COLO829 (cell line): ENCODE measurements at places on chromosomes 2 and 18.

DNA sequence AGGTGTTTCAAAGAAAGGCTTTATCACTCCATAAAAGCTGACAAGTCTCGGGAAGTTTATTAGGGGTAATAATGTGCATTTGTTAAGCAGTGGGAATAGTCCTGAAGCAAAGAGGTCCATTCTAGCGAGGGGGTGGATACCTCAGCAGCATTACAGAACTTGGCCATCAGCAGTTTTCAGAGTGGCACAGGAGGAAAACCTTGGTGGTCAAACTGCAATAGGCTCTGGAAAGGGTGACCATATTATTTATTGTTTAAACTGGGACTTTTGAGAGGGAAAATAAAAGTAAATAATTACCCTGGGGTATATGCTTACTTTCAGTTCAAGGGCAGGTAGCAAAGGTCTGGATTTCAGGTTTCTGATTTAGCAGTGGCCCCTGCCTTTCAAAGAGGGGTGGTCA is 115.5 kb upstream of the KLHL14 start:
- no peak for DNase-seq

DNA sequence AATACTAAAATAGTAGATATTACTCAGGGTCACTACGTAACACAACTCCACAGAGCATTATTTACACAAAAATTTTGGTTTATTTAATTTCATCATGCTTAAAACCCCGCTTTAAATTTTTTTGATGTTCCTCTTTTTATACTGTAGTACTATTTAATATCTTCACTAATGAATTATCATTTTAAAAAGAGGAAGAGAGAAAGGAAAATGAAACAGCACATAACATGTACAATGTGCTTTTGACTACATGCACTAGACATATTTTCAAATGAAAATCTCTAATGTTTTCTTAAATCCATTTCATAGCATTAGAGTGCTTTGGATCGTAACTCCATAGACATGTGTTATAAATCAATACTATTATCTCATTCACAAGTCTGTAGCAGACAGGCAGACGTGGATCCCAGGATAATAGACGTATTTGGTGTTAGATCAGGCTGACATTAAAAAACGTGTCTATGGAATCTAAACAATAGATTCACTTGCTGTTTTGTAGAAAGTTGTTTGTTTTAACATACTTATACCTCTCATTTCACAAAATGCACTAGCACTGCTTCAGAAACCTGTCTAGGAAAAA is 897.0 kb downstream of the CPS1 start:
- no peak for DNase-seq

DNA sequence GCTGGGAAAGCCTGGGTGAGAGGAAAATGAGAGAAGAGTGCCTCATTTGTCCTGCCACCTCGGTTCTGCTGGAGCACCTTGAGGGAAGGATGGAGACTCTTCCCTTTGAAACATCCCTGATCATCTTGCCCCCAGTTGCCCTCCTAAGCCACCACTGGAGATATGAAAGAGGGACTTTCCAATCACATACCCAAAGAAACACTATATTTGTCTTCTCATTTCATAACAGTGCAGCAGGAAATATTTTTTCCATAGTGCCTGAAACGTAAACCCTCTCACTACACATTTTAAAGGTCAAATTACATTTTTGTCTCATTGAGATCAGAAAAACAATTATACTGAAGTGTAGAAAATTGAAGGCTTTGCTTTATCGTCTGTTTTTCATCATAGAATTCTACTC is 63.3 kb downstream of the KCTD18 start:
- DNase-seq, result no peak

DNA sequence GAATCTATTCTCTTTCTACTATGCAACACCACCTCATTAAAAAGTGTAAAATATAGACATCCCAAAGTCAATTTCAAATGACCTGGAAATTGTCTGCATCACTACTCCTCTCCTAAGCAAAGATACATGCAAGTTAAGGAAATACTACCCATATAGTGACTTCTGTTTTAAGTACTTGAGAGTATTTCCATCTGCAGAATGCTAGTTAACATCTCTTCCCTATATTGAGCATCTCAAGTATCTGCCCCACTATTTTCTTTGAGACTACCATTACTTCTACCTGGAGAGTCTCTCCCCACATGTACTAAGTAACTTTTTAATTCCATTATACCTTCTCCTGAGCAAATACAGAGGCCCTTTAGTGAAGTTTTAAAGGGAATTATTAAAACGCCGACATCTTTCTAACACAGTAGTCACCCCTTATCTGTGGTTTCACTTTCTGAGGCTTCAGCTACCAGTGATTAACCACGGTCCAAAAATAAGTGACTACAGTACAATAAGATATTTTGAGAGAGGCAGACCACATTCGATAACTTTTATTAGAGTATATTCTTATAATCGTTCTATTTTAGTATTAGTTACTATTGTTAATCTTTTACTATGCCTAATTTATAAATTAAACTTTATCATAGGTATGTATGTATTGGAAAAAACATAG is 21.8 kb downstream of the CWC22 start:
- no peak for DNase-seq

DNA sequence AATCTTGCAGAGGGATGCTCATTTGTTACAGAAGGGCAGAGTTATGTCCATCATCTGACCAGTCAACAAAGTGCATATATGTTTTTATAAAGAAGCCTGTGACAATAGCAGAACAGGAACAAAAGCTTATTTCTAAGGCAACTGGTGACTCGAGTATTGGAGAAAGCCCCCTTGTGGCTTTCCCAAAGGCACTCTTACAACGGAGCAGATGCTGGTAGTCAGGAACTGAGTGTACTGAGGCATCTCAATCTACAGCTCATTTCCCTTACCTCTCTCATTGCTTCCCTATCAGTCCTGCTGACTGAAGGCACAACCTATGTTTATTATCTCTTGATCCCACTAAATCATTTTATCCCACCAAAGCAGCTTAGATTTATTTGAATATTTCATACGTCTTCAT is 557.1 kb upstream of the CHAC2 start:
- no peak for DNase-seq

DNA sequence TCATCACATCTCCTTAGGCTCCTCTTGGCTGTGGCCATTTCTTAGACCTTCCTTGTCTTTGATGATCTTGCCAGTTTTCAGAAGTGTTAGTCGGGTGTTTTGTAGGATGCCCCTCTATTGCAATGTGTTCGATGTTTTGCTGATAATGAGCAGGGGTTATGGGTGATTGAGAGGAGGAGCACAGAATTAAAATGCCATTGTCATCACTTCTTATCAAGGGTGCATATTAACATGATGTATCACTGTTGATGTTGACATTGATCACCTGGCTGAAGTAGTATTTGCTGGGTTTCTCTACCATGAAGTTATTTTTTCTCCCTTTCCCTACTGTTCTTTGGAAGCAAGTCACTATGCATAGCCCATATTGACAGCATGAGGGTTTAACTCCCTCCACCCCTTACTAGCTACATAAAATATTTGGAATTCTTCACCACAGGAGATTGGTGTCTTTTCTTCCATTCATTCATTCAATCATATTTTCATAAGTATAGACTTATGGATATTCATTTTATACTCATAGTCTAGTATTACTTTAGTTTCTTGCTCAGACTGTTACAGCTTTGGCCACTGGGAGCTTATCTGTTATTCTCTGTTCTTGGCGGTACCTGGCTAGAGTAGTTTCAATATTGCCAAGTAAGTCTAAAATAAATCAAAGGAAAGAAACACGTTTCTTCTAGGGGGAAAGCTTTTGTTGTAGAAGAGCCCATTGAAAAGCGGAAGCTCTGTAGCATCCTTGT is 54.5 kb upstream of the TMEM87B start:
- DNase-seq, result no peak

DNA sequence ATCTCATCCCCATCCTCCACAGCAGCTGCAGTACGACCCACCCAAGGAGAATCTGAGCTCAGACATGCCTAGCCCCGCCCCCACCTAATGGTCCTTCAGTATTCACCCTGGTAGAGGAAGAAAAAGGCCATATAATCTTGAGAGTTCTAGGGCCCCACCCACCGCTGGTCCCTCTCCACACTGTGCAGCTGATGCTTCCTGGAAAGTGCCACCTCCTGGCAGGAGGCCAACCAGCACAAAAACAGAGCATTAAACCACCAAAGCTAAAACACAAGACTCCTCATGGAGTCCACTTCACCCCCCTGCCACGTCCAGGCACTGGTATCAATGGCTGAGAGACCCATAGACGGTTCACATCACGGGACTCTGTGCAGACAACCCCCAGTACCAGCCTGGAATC is 40.7 kb downstream of the MC4R start:
- no peak for DNase-seq

DNA sequence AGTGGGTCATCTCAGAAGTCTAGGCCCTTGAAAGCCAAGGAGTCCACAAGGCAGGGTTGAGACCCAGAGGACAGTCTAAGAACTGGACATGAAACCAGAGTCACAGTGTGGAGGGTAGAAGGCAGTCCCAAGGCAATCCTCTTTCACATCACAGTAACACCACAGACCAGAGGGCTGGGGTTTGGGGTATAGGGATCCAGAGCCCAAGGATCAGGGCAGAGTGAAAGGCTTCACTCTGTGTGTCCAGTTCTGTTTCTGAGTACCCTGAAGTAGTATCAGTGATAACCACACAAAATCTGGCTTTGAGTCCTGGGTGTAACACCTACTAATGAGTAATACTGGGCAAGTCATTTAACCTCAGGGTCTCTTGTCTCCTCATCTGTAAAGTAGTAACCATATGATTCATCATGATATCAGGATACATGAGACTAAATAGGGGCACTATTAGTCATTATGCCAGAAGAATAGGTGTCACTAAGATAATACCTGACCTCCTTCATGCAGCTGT is 91.0 kb downstream of the ICA1L start:
- DNase-seq, result no peak

GRCh38 chr2:217996361-217996760 is 6.4 kb downstream of the TNS1 start:
- no peak for DNase-seq

GRCh38 chr2:69196327-69197117 is 183.5 kb downstream of the ANTXR1 start:
- no peak for DNase-seq

DNA sequence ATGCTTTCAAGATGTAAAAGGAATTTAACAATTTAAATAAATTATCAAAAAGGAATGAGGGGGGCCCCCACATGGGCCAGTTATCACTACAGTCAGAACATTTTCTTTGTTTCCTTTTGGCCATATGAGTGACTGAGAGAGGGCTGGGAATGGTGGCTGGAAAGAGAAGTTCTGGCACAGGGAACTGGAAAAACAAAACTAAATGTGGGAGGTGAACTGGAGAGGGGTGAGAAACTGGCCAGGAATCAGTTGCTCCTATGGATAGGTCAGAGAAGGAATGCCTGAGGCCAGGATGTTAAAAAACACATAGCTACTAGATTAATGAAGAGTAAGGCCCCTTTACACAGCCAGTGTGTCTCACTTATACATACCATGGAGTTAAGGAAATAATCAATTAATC is 121.0 kb downstream of the RBMS1 start:
- DNase-seq, result no peak

- DNase-seq, result no peak
Observed at GRCh38 chr18:4026542-4026941, 428.6 kb downstream of the DLGAP1 start.

- DNase-seq, result no peak
Observed at GRCh38 chr2:99691926-99692325, 202.1 kb upstream of the REV1 start.

GRCh38 chr18:374721-375168 is 106.9 kb upstream of the THOC1 start:
- no peak for DNase-seq

DNA sequence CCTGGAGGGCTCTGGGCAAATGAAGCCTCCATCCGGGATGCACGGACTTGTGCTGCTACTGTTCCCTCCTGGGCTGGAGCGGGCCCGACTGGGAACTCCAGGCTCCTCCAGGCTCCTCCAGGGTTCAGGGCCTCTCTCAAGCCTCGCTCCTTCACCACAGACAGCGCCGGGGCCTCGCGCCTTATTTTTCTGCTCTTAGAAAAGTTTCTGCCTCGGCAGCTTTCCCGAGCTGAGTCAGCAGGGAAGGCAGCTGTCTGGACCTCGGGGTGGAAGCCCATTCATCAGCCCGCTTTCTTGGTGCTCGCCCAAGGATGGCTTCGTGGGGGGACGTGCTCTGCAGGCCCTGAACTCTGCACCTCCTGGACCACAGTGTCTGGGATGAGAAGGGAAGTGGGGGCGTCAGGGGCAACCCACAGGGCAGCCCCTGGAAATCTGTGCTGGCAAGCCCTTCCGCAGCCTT is 12.9 kb upstream of the TEX51 start:
- DNase-seq, result no peak

DNA sequence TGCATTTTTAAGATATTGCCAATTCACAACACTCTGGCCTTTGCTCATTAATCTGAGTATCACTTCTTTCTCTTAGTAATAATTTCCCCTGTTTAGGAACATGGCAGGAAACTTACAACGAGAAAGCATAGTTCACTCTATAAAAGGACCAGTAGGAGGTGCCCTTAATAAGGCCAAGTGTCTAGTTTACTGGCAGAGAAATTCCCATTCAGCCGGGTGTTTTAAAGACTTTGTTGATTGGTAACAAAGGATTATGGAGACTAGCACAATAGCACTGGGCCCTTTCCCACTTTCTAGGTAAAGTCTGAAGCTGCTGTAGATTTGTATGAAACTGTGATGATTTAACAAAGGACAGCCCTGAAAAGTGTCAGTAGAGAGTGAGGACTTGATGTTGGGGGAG is 3.1 kb downstream of the DCC start:
- no peak for DNase-seq

DNA sequence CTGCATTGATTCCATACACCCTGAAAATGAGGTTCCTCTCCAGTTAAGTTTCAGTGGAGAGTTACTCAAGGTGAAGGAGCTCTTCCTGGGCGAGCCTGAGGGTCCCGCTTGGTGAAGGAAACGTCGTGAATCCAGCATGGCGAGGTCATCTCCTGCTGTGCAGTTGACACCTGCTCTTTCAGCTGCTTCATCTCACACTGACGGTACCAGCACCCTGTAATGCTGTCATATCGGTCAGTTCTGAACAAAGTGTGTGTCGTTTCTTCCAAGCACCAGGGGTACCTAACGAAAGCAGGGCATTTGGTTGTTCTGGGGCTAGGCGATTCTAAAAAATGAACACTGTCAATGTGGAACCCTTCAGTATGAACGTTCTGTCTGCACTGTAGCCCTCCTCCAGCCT is 52.6 kb downstream of the ITGB1BP1 start:
- DNase-seq, result no peak
